Stimulated activated naive CD8-positive, alpha-beta T cell treated with anti-CD3 and anti-CD28 coated beads, Interleukin-15, amount 100 ng/mL, for 72 hours (primary cell): ENCODE measurements at places on chromosomes 3 and 15.

- DNase-seq: no peak
Measured at GRCh38 chr3:171769461-171769860, 40.8 kb downstream of the PLD1 start.

DNA sequence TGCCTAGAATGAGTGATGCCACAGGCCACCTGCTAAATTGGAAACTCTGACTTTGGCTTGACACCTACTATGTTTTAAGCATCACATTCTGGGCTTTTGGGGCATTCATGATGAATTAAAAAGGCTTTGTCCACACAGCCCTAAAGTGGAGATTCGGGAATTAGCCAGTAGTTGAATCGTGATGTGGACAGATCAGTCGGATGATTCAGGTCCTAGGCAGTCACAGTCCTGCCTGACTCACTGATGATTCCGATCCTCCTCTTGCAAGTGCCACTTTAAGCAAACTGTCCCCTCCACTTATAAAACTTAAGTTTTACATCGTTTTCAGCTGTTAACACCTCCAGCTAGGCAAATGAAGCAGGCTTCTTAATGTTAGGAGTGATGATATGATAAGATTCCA lies 75.3 kb downstream of the SYNPR start:
- no peak for DNase-seq

- DNase-seq: no peak
Measured at GRCh38 chr3:101847328-101847727, 2.0 kb upstream of the NFKBIZ start.

GRCh38 chr3:89113893-89114840 lies 6.7 kb downstream of the EPHA3 start:
- DNase-seq: peak; percentile 20

DNA sequence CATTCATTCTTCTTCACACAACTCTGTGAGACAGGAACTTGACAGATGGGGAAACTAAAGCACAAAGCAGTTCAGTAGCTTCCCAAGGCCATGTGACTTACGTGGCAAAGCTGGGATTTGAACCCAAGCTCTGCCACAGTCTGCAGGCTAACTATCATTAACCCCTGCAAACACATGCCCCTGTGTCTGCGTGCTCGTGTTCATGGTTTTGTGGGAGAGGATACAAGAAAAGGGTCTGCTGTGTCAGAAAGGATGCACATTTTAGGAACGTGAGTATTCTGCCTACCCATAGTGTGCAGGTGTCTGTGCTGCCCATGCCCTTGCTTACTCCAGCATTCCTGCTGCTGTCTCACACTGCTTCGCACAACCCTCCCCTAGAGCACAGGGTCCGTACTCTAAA lies 137.0 kb downstream of the CHDH start:
- no peak for DNase-seq

- DNase-seq: no peak
Measured at GRCh38 chr3:124007186-124007585, 15.3 kb upstream of the ROPN1 start.

DNA sequence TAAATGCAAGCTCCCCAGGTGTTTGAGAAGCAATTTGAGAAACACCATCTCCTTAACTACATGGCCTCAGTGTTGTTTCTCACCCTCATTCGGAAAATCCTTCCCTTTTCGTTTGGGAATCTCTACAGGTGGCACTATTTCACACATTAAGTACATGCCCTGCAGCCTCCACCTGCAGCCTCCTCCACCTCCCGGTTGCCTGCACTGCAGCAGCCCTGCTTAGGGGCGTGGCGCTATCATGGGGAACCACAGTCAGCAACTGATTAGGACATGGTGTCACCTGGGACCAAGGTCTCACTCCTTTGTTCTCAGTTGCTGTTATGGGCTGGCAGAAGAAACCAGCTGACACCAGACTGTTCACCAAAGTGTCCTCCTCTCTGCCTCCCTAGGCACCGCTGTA lies 11.7 kb upstream of the ZNF774 start:
- no peak for DNase-seq
